ENCODE measurements at places on chromosomes 7 and 10. TPM values are rescaled to one million over a fixed set of nuclear protein-coding genes. Genes with fewer than 3 reads are reported as not detected.

Gene CCDC3
- not detected for total RNA-seq

Gene HABP2
- not detected for total RNA-seq

- H3K36me3 ChIP-seq = no peaks in the 10 kb centered on the region
- no peaks in the 10 kb centered on the region for H3K4me1 ChIP-seq
- no peak overlapping the region for H3K4me3 ChIP-seq
- H3K27me3 ChIP-seq = no peaks in the 10 kb centered on the region
Observed at GRCh38 chr10:115604627-115605026, 511.5 kb downstream of the ATRNL1 start.

GRCh38 chr7:122430710-122431109 is 126.2 kb upstream of the FEZF1 start:
- DNase-seq = no peak
- no peaks in the 10 kb centered on the region for H3K27me3 ChIP-seq
- no peaks in the 10 kb centered on the region for H3K36me3 ChIP-seq

DNA sequence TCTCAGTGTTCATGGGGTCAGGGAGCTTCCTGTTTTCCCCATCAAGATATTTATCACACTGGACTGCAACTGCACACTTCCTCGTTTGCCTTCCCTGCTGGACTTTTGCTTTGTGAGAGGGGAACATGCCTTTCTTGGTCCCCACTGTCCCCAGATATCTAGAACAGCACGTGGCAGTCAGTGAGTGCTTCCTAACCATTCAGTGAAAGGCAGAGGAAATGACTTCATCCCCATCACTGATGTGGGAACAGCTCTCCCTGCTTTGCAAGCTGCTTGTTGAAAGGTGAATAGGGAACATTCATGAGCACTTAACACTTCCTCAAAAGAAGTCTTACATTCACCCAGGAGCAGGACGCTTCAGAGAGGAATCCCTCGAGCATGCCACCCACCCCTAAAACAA is 135.4 kb downstream of the MYOF start:
- H3K4me1 ChIP-seq = peaks cover 9% of the 10 kb centered on the region
- H3K27ac ChIP-seq = no peak overlapping the region
- DNase-seq = no peak
- peaks cover 2% of the 10 kb centered on the region for H3K27me3 ChIP-seq
- H3K4me3 ChIP-seq = no peak overlapping the region
- H3K36me3 ChIP-seq = no peaks in the 10 kb centered on the region

- DNase-seq = no peak
- no peak overlapping the region for H3K4me3 ChIP-seq
- no peaks in the 10 kb centered on the region for H3K4me1 ChIP-seq
- H3K27ac ChIP-seq = no peak overlapping the region
- H3K36me3 ChIP-seq = no peaks in the 10 kb centered on the region
- H3K27me3 ChIP-seq = peaks cover 1% of the 10 kb centered on the region
Observed at GRCh38 chr10:98380493-98381339, 34.3 kb downstream of the PYROXD2 start.

Gene DNAJC30
- 11.6 TPM for total RNA-seq

Gene CAV1
- 1.8 TPM for total RNA-seq

Gene SEMA3A
- 0.34 TPM for total RNA-seq

Gene ACTL6B
- not detected for total RNA-seq

Gene TNS3
- 4.1 TPM for total RNA-seq

Gene ZNF107
- total RNA-seq = 12.6 TPM

Gene SPDYE8
- total RNA-seq = not detected

Gene OR6B1
- not detected for total RNA-seq

- H3K4me3 ChIP-seq = no peak overlapping the region
- H3K27ac ChIP-seq = no peak overlapping the region
- no peaks in the 10 kb centered on the region for H3K36me3 ChIP-seq
Observed at GRCh38 chr7:3991731-3992231, 690.3 kb upstream of the FOXK1 start.

DNA sequence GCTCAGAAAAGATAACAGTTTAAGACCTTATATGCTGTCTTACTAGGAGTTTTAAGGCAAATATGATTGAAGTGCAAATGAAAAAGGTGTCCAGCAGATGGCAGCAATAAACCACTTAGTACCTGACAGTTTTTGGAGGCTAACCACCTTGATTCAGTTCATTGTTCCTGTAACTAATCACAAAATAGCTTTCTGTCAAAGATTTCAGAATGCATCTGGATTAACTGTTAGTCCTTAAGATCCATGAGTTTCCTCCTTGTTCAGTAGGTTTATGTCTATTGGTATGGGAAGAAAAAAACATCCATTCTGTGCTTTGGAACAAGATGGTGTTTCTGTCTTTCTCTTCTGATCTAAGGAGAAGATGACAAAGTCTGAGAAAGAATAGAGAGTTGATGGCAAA is 46.6 kb downstream of the CCSER2 start:
- H3K4me3 ChIP-seq = no peak overlapping the region
- H3K27ac ChIP-seq = peak overlapping the region; percentile 12
- peaks cover 30% of the 10 kb centered on the region for H3K4me1 ChIP-seq

Gene SLC16A9
- total RNA-seq = 5.4 TPM

DNA sequence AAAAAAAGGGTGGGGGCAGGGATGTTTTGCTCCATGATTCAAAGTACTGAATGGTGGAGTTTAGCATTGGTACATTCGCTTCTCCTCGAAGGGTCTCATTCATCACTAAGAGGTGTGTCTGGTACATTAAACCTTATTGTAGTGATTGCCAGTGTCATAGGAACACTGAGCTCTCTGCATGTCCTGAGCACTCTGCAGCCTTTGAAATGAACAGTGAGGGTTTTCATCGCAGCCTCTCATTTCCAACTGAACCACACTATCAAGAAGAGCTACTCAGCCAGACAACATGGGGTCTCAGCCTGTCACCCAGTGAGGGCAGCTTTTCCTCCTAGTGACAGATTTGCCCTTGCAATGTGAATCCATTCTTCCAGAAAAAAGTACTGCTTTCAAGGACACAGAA is 7.6 kb upstream of the DEPP1 start:
- no peaks in the 10 kb centered on the region for H3K36me3 ChIP-seq
- no peak overlapping the region for H3K4me3 ChIP-seq
- peaks cover 6% of the 10 kb centered on the region for H3K4me1 ChIP-seq
- DNase-seq = no peak
- peaks cover 7% of the 10 kb centered on the region for H3K27me3 ChIP-seq

GRCh38 chr10:24737001-24737400 is 13.3 kb upstream of the ARHGAP21 start:
- H3K36me3 ChIP-seq = no peaks in the 10 kb centered on the region
- H3K4me3 ChIP-seq = no peak overlapping the region
- no peak overlapping the region for H3K27ac ChIP-seq
- no peaks in the 10 kb centered on the region for H3K27me3 ChIP-seq
- H3K4me1 ChIP-seq = no peaks in the 10 kb centered on the region
- no peak for DNase-seq

Gene CCSER2
- 53.6 TPM for total RNA-seq
